ENCODE measurements at places on chromosomes 3 and 15. TPM values are rescaled to one million over a fixed set of nuclear protein-coding genes. Genes with fewer than 3 reads are reported as not detected.

RPS27L gene
- total RNA-seq: 120 TPM

AGBL1 gene
- not detected for total RNA-seq

SCG3 gene
- total RNA-seq: not detected

BUB1B gene
- 73.0 TPM for total RNA-seq

LCTL gene
- total RNA-seq: 0.25 TPM

ITIH1 gene
- total RNA-seq: not detected

PLCB2 gene
- 0.81 TPM for total RNA-seq

PLCH1 gene
- 1.0 TPM for total RNA-seq

ADAMTS9 gene
- 5.4 TPM for total RNA-seq

LRRIQ4 gene
- total RNA-seq: not detected

FAM81A gene
- total RNA-seq: 1.0 TPM

MINAR1 gene
- total RNA-seq: 0.49 TPM

CFAP100 gene
- total RNA-seq: not detected

PRR20G gene
- not detected for total RNA-seq

C3orf80 gene
- total RNA-seq: not detected

RASGRP1 gene
- total RNA-seq: 1.0 TPM

FAM3D gene
- total RNA-seq: not detected

PLOD2 gene
- 37.3 TPM for total RNA-seq

KLHL40 gene
- not detected for total RNA-seq

GP5 gene
- total RNA-seq: under 0.01 TPM

CCDC14 gene
- total RNA-seq: 27.2 TPM

OR5K2 gene
- total RNA-seq: not detected

SCG5 gene
- 58.6 TPM for total RNA-seq

RPL15 gene
- 2,586 TPM for total RNA-seq

EEFSEC gene
- total RNA-seq: 24.8 TPM

MST1R gene
- total RNA-seq: 2.0 TPM

ANKRD63 gene
- not detected for total RNA-seq

CHRD gene
- under 0.01 TPM for total RNA-seq

CMTM8 gene
- total RNA-seq: 7.3 TPM

MGA gene
- total RNA-seq: 11.6 TPM

ZCWPW2 gene
- total RNA-seq: not detected

GPR15 gene
- not detected for total RNA-seq

BDH1 gene
- 24.4 TPM for total RNA-seq

PRC1 gene
- total RNA-seq: 13.2 TPM

CHDH gene
- 1.5 TPM for total RNA-seq

NEK10 gene
- total RNA-seq: under 0.01 TPM

CCR2 gene
- total RNA-seq: not detected

KY gene
- total RNA-seq: not detected

SEMA3F gene
- total RNA-seq: 42.1 TPM

GOLGA8S gene
- total RNA-seq: not detected
